ENCODE measurements at places on chromosomes 11 and 22.

GRCh38 chr22:50268655-50269113 is 1.5 kb downstream of the MAPK11 start:
- DNase-seq: no peak

GRCh38 chr11:118079491-118079890 is 2.6 kb downstream of the TMPRSS4 start:
- DNase-seq: no peak

DNA sequence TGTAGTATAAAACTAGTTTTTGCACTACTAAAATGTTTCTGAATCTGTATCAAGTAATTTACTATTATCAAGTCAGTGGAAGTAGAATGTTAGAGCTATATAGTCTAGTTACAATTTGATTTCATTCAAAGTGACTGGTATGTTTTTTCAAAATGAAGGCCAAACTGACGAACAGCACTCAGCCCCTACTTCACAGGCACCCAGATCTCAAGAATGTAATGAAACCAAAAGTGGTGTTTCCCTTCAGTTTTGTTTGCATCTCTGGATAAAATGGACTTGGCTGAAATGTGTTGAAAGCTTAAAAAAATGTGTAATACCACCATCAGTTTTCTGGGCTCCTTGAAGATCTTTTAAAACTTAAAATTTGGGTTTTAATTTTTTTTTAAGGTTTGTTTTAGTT is 46.4 kb downstream of the QSER1 start:
- no peak for DNase-seq

DNA sequence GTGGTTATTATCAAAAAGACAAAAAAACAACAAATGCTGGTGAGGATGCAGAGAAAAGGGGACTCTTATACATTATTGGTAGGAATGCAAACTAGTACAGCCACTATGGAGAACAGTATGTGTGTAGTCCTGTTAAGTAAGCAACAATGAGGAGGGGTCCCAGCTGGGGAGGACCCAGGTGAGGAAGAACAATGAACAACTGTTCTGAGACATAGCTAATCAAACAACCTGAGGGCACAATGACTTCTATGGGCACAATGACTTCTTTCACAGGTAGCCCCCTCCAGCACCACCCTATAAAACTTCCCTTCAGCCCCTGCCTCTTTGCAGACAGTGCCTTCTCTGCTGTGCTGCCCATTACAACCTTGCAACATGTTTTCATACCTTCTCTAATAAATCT is 5.6 kb downstream of the JAML start:
- no peak for DNase-seq

DNA sequence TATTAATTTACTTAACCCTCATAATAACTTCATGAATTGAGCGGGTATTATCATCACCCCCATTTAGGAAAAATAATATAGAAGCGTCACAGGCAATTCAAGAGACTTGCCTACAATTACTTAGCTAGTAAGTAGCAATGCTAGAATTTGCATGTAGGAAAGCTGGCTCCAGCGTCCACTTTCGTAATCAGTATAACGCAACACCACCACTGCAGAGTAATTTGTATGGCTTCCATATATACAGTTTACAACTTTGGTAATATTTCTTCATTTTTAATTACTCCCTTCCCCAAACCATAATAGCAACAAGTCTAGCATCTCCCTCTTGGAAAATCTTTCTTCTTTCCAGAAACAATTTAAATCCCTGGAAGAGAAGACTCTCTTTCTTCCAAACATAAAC is 89.9 kb upstream of the OR5AK2 start:
- no peak for DNase-seq

DNA sequence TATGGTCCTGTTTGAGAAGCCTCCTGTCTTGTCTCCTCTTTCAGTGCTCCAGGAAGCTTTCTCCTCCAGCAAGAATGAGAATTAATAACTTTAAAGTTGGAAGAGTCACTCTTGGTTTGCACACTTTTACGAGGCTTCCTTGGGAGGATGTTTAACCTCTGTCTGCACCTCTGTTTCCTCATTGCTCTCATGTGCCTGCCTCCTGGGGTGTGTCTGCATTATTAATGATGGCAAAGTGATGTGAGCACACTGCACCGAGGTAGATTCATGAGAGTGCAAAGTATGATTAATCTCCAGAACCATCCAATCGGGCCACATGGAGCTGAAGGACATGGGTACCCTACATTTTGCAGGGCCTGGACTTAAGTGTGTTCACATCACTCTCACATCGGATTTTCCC is 73.5 kb upstream of the TENM4 start:
- DNase-seq: no peak

DNA sequence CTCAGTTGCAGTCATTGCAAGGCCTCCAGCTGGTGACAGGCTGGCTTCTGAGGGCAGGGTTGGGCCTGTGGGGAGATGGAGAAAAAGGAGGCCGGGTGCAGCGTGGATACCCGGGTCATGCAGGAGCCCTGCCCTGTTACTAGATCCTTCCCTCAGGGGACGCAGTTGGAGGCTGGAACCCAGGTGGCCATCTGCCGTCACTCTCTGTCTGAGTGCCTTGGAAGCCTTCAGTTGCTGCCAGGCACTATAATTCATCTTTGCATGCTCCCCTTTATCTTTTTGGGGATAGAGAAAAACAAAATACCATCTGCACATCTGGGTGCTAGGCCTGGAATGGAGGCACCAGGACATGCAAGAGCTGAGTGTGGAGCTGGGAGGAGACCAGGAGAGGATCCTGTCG is 82.7 kb downstream of the TP53I11 start:
- DNase-seq: no peak

DNA sequence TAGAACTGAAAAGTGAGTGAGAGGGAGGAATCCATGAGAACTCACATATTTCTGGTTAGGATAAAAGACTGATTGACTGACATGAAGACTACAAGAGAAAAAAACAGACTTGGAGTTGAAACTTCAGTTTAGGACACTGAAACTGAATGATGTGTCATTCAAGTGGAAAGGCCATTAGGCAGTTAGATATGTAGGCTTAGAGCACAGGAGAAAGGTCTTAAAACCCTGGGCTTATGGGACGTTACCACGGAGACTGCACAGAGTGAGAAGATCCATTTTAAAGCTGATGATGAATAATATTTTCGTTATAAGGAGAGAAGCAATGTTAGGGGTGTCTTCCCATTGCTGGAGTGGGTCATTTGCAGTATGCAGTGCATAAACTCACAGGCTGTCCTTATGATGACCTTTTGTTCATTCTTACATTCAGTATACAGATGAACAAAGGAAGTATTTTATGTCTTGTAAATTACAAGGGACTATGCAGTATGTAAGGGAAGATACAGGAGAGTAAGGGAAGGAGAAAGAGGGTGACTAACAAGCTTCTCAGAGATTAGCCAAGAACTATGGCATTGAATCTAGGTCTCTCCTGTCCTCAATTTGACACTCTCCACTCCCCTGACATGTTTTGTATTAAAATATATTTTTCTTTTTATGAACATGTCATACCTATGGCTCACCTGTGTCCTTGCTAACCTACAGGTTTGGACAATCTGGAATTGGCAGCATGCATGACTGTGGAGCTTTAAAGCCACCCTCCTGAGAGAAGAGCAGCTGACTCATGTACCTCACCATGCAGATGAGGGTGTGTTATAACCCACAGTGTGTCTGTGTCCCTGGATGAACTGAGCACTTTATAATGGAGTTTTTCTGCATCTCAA is 63.7 kb downstream of the MAML2 start:
- DNase-seq: no peak

- DNase-seq: no peak
These were observed 22.4 kb downstream of the TSPAN18 start for GRCh38 chr11:44749189-44749588.

DNA sequence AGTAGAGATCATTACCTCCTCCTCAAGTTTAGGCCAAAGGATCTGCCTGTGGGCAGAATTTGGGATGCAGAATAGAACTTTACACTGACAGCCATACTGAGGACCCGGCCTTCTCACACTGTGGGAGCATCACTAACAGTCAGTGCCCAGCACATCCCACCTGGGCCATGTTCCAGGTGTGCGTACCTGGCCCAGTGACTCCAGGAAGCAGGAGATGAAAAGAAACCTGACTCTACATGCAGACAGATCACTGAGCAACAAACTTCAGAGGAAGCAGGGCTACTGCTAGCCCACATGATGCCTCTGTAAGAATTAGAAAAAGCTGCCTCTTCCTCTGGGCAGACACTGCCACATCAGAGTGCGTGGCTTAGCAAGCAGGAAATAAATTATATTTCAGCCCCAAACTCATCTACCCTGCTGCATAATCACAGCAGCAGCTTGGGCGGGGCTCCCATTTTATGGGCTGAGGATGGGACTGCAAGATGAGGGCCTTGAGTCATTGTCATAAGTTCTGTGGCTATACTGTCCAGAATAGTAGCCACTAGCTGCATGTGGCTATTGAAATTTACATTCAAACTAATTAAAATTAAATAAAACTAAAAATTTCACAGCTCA is 6.0 kb upstream of the LMO2 start:
- DNase-seq: no peak

DNA sequence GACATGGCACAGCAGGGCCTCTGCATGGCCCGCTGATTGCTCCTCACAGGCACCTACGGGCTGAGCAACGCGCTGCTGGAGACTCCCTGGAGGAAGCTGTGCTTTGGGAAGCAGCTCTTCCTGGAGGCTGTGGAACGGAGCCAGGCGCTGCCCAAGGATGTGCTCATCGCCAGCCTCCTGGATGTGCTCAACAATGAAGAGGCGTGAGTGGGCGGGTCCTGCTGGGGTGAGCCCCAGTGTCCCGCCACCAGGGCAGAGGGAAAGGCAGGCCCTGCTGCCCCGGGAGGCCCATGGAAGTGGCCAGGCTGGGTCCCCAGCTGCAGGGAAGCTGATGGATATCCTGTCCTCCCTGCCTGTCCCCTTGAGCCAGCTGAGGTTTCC is 18.6 kb upstream of the DGCR8 start:
- no peak for DNase-seq

- DNase-seq: no peak
These were observed 101.3 kb downstream of the TBC1D22A start for GRCh38 chr22:46863794-46864193.

DNA sequence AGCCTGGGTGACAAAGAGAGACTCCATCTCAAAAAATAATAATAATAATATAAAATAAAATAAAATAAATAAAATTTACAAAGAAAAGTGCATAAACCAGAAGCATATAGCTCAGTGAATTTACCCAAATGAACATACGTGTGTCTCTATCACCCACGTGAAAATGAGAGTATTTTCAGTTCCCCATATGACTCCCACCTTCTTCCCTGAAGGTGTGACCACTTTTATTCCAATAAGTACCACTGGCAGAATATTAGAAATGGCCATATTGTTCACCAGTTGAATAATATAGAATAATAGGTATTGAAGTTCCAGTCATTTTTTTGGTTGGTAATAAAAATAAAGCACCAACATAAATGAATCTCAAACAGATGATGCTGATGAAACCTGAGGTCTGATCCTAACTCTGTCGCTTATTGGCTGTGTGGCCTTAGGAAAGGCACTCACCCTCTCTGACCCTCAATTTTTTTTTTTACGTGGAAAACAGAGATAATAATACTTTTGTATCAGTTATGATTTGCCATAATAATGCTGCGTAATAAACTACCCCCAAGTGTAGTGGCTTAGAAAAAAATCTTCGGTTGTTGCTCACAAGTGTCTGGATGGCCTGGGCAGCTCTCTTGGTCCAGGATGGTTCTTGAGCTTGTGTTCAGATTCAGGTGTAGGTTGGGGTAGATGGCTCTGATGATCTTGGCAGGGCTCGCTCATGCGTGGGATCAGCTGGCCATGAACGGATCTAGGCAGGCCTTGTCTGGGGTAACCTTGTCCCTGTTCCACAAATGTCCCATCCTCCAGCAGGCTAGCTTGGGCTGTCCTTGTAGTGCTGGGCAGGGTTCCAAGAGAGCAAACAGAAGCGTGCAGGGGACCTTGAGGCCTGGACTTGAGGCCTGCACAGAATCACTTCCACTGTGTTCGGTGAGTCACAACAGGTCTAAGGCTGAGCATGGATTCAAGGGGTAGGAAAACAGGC is 88.1 kb downstream of the MYO18B start:
- DNase-seq: no peak

- no peak for DNase-seq
These were observed 27.0 kb downstream of the GDPD5 start for GRCh38 chr11:75498556-75499255.

DNA sequence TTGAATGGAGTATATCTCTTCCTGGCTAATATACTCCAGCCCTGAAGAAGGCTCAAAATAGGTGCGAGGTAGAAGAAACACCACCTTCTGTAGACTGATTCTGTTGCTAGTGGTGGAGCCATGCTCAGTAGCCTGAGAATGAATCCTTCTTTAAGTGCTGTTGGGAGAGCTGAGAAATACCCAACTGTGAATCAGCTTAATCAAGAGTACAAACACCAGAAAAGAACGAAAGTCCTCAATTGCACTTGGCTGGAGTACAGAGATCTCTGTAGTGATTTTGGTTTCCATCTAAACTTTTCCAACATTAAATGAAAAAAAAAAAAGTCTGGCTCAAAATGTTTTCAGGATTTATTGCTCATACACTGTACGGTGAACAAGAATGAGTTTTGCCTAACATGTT is 619.1 kb downstream of the METTL15 start:
- DNase-seq: no peak

DNA sequence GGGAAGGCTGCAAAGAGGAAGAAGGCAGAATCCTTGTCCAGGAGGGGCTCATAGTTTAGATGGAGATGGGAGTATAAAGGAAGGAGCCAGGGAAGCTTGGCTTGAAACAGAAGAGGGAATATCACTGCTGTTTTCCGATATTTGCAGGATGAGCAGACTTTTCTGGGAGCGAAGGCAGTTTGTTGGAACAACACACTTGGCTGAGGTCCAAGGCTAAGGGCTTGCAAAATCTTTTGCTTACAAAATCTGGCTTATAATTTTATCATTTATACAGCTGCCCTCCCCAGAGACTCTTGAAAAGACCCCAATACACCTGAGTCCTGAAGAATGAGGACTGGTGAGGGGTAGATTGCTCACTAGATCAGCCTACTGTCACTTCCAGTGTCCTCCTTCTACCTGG is 174.8 kb downstream of the NELL1 start:
- no peak for DNase-seq

GRCh38 chr11:112213753-112214152 is 12.5 kb upstream of the PTS start:
- DNase-seq: no peak

- DNase-seq: no peak
These were observed 110.2 kb downstream of the RASSF10 start for GRCh38 chr11:13119361-13119760.

GRCh38 chr11:112221274-112221835 is 4.9 kb upstream of the PTS start:
- DNase-seq: no peak

GRCh38 chr11:134030853-134031252 is 38.0 kb upstream of the JAM3 start:
- no peak for DNase-seq

GRCh38 chr11:69880041-69880825 is 61.0 kb upstream of the FGF3 start:
- no peak for DNase-seq
